ENCODE measurements at places on chromosomes 12 and 14. TPM values are rescaled to one million over a fixed set of nuclear protein-coding genes. Genes with fewer than 3 reads are reported as not detected.

DNA sequence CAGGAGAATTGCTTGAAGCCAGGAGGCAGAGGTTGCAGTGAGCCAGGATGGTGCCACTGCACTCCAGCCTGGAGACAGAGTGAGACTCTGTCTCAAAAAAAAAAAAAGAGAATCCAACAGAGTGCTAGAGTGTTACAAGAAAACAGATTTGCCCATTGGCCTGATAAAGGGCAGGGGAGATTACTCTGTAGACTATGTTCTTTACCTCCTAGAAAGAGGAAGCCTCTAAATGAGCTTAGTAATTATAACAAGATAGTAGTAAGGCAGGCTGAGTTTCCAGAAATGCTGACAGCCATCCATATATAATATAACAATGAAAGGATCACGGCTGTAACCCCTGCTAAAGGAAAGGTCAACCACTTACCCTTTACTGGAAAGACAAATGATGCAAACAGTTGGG, 24.4 kb downstream of the AK7 start:
- no peak for DNase-seq

DNA sequence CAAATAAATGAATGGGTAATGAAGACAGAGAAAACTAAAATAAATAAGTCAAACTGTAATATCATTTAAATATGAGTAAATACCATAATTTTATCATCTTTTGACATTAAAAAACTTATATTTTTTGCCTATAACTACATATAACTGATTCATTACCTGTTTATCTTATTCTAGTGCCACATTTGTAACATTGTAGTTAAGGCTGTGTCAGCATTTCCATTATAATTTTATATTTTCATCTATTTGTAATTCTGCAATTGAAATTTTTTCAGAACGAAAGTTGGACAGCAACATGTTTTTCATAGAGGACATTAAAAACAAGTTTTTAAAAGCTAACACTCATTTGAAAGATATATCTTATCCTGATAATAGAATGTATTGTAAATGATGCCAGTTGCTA, 1286.5 kb downstream of the LRFN5 start:
- no peak for DNase-seq

Gene LMNTD1
- polyA plus RNA-seq = not detected

Gene PKP2
- polyA plus RNA-seq = 1.4 TPM

Gene NPFF
- polyA plus RNA-seq = not detected

GRCh38 chr12:46915836-46916235, 90.0 kb upstream of the SLC38A4 start:
- no peak for DNase-seq

DNA sequence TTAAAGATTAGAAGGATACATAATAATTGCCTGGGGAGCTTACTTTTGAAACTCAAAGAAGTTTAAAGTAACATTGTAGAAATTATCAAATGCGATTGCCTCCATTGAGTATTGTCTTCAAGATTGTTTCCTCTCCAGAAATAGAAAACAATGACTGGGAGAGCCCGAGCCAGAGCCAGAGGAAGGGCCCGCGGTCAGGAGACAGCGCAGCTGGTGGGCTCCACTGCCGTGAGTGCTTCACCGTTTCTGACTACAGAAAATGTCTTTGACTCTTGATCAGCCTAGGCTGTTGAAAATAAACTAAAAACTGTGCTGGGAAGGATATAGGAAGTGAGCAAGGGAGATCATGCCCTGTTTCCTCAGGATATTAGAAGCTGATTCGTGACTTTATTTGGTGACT, 4.8 kb downstream of the PIWIL1 start:
- DNase-seq = no peak

Data from naive thymus-derived CD4-positive, alpha-beta T cell (primary cell).